ENCODE measurements at places on chromosomes 7 and 10. TPM values are rescaled to one million over a fixed set of nuclear protein-coding genes. Genes with fewer than 3 reads are reported as not detected.

GRCh38 chr10:27743877-27744801 lies 1.5 kb downstream of the MKX start:
- no peak for DNase-seq
- H3K27ac ChIP-seq, result no peak overlapping the region
- peak overlapping the region; percentile 73 for H3K4me3 ChIP-seq

ANKIB1 gene
- 34.1 TPM for total RNA-seq

DNA sequence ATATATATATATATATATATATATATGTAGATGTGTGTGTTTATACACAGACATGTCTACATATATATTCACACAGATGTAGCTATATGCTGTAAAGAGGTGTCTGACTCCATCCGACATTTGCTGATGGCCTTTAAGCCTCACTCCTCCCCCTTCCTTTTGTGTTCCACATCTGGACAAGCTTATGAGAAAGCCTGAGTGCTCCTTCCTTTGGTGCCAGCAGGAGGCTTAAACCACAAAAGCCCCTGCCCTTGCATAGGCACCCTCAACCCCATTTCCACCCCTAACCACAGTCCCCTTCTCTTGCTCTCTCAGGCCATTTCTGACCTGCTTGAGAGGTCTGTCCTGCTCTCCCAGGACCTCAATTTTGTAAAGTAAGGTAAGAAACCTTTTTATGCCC lies 98.7 kb downstream of the SVOPL start:
- H3K4me1 ChIP-seq, result no peaks in the 10 kb centered on the region
- DNase-seq, result no peak
- H3K27ac ChIP-seq, result no peak overlapping the region
- H3K36me3 ChIP-seq, result no peaks in the 10 kb centered on the region
- no peak overlapping the region for H3K4me3 ChIP-seq

UPK3B gene
- 43.9 TPM for total RNA-seq

GOLGA7B gene
- 19.4 TPM for total RNA-seq

- DNase-seq, result no peak
- H3K27me3 ChIP-seq, result peaks cover 18% of the 10 kb centered on the region
- no peaks in the 10 kb centered on the region for H3K36me3 ChIP-seq
- no peak overlapping the region for H3K27ac ChIP-seq
- H3K4me3 ChIP-seq, result no peak overlapping the region
These were observed 264.7 kb downstream of the DNAJB6 start for GRCh38 chr7:157601530-157601929.

DPP6 gene
- total RNA-seq, result 11.8 TPM

DNA sequence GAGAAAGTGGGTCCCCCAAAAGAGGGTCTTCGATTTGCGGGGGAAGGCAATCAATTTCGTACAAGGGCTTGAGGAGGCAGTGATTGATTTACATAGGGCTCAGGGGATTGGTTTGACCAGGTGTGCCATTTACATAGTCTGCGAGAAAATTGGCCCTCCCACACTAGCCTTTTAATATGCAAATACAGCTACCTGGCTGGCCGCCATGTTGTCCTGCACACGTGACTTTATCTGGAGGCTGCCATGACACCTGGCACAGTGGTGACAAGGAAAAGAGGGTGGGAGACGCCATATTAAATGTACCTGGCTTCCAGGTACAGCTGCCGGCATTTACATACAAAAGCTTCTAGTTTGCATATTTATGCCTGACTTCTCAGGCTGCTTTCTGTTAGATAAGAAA lies 1577.2 kb upstream of the LRRTM3 start:
- H3K4me1 ChIP-seq, result no peaks in the 10 kb centered on the region
- no peak for DNase-seq
- H3K27ac ChIP-seq, result no peak overlapping the region
- no peak overlapping the region for H3K4me3 ChIP-seq

RNF32 gene
- total RNA-seq, result not detected

MAP3K8 gene
- total RNA-seq, result 52.1 TPM

MYPN gene
- not detected for total RNA-seq

OPALIN gene
- total RNA-seq, result not detected

ADCYAP1R1 gene
- 6.7 TPM for total RNA-seq

- H3K27me3 ChIP-seq, result peaks cover 14% of the 10 kb centered on the region
- H3K36me3 ChIP-seq, result no peaks in the 10 kb centered on the region
- no peak for DNase-seq
- no peak overlapping the region for H3K27ac ChIP-seq
- H3K4me3 ChIP-seq, result no peak overlapping the region
These were observed 206.5 kb upstream of the PPP2R2D start for GRCh38 chr10:131694168-131694780.

SEMA3D gene
- 1.9 TPM for total RNA-seq

- H3K27ac ChIP-seq, result no peak overlapping the region
- H3K36me3 ChIP-seq, result no peaks in the 10 kb centered on the region
- DNase-seq, result no peak
- no peaks in the 10 kb centered on the region for H3K4me1 ChIP-seq
- no peaks in the 10 kb centered on the region for H3K27me3 ChIP-seq
- H3K4me3 ChIP-seq, result no peak overlapping the region
These were observed 402.9 kb downstream of the MAGI2 start for GRCh38 chr7:79050603-79051002.

ECHDC3 gene
- 69.6 TPM for total RNA-seq

DNA sequence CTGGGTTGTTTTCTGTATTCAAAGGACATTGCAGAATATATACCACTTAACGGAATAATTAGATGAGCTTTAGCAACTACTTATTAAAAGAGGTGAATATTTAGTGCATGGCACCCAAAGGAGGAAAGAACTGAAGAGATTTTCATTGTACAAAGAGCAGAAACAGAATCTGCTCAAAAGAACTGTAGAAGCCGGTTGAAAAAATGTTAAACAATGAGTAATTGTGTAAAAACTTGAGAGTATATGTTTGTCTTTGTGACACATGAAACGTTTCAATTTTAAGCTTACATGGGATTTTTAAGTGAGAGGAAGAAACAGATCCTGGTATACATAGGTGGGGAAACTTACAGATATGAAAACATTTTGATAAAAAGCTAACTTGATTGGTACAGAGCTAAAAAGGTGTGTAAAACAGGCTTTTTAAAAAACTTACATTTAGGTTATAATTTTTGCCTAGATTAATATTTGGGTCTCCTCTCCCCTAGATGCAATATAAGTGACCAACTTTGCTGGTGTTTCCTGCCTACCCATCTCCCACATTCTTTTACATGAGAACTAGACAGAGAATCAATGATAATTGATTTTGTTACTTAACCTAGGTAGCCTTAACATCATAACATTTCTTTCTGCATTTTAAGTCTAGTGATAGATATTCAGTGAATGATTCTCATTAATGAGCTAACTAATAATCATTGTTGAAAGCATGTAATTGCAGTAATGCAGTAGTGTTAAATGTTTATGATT lies 6.8 kb downstream of the ARL5B start:
- peaks cover 15% of the 10 kb centered on the region for H3K4me1 ChIP-seq
- H3K36me3 ChIP-seq, result peaks cover 21% of the 10 kb centered on the region
- no peaks in the 10 kb centered on the region for H3K27me3 ChIP-seq
- H3K27ac ChIP-seq, result no peak overlapping the region

- peaks cover 12% of the 10 kb centered on the region for H3K4me1 ChIP-seq
- H3K27me3 ChIP-seq, result no peaks in the 10 kb centered on the region
- no peak overlapping the region for H3K4me3 ChIP-seq
- no peak overlapping the region for H3K27ac ChIP-seq
- DNase-seq, result no peak
These were observed 637.5 kb upstream of the GALNT17 start for GRCh38 chr7:70494225-70495032.

- DNase-seq, result no peak
- H3K27me3 ChIP-seq, result no peaks in the 10 kb centered on the region
- H3K27ac ChIP-seq, result no peak overlapping the region
- H3K36me3 ChIP-seq, result no peaks in the 10 kb centered on the region
- no peak overlapping the region for H3K4me3 ChIP-seq
These were observed 110.0 kb upstream of the MYO3A start for GRCh38 chr10:25824050-25824449.

VIPR2 gene
- total RNA-seq, result not detected

DNA sequence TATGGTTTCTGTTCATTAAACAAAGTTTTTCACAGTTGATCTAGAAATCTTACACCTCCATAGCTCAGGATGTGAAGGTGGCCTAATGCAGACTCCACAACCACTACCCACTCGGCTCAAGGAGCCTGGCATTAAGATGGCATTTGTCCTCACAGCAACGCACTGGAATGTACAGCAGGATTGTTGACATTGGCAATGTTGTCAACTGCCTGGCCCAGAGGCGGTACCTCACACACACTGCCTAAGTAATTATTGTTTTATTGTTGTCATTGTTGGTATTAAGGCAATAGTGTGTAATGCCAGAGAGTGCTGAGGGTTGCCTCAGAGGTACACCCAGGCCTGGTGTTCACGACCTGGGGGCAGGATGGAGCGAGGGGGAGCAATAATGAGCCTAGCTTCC lies 38.3 kb downstream of the LRRC18 start:
- H3K27me3 ChIP-seq, result no peaks in the 10 kb centered on the region
- no peak for DNase-seq
- no peak overlapping the region for H3K4me3 ChIP-seq
- H3K27ac ChIP-seq, result peak overlapping the region; percentile 46

GAD2 gene
- total RNA-seq, result not detected

DNA sequence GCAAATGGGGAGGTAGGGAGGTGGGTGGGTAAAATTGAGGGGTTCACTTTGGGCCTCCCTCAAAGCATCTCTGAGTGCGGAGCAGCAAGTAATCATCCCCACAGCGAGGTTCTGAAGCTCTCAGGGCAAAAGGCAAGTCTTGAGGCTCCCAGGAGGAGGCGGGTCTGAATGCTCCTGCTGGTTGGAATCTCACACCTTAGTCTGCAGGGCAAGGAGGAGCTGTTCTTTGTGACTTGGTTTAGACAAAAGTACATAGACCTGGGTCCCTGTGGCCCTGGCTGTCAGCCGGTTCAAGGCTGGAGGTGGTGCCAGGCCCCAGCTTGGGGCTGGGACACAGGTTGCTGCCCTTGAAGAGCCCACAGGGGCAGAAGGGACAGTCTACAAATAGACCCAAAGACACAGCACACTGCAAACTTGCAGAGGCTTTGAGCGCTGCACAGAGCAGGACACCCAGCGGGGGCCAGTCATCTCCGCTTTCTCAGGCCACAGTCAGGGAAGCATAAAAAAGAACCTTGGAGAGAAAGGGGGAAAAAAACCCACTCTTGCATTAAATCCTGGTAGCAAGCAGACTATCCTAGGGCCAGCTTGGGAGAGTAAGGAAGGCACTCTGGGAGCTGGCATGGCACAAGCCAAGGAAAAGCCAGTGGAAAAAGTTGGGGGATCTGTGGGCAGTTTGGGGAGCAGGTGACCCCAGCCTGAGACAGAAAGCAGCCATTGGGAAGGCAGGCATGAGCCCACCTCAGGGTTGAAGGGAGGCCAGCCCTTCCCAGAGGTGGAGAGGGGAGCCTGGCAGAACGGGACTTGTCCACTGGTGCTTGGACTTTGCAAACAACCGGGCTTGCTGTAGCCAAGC lies 926 bp upstream of the C10orf71 start:
- H3K27me3 ChIP-seq, result no peaks in the 10 kb centered on the region
- peaks cover 5% of the 10 kb centered on the region for H3K4me1 ChIP-seq
- H3K36me3 ChIP-seq, result no peaks in the 10 kb centered on the region
- H3K27ac ChIP-seq, result no peak overlapping the region
- no peak overlapping the region for H3K4me3 ChIP-seq
- no peak for DNase-seq
